Mucosa of gallbladder (tissue), 1 donor: ENCODE measurements at places on chromosomes 12 and 14. TPM values are rescaled to one million over a fixed set of nuclear protein-coding genes. Genes with fewer than 3 reads are reported as not detected.

DNA sequence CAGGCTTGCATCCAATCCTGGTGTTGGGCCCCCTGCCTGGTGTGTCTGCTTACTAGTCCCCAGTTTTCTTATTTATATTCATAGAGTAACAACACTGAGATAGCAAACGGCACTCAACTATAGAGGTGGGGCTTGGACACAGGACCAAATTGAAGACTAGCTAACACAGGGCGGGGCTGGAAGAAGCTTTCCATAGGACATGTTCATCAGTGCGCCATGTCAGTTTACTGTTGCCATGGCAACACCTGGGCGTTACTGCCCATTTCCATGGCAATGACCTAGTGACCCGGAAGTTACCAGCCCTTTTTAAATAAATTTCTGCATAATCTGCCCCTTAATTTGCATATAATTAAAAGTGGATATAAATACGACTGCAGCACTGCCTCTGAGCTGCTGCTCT lies 275.5 kb upstream of the TMEM132C start:
- no peak for DNase-seq

- DNase-seq: peak; percentile 81
These were observed 12.4 kb downstream of the FAM181A start for GRCh38 chr14:93939304-93940229.

GRCh38 chr12:111904446-111904975 lies 62.5 kb downstream of the MAPKAPK5 start:
- DNase-seq: no peak

DNA sequence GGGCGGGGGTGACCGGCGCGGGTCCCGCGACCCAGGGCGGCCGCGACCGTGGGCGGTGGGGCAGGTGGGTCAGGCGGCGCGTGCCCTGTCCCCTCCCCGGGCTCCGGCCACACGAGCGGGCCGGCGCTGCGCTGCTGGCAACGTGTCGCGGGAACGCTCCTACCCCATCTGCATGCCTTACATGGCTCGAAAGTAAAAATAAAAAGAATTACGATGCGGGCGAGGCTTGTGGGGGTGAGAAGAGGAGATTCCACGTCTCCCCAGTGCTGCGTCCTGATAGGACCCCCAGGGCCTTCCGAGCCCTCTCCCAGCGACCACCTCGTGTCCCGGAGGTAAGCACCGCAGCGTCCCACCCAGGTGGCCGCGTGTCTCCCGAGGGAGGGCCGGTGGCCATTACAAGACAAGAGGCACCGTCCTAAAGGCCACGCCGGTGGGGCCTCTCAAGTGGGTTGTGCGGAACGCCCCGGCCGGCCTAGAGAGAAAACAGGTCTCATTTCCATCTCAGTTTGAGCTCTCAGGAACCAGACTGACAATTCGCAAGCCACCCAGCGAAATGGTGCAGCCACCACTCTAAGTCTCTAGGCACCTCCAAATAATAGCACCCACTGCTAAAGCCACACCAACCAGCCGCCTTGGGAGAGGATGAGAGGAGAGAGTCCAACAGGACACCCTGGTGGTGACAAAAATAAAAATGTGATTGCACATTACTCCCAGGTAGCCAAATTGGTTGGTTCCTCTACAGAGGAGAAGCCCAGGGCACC lies 612 bp upstream of the FOXN3 start:
- peak; percentile 38 for DNase-seq

DNA sequence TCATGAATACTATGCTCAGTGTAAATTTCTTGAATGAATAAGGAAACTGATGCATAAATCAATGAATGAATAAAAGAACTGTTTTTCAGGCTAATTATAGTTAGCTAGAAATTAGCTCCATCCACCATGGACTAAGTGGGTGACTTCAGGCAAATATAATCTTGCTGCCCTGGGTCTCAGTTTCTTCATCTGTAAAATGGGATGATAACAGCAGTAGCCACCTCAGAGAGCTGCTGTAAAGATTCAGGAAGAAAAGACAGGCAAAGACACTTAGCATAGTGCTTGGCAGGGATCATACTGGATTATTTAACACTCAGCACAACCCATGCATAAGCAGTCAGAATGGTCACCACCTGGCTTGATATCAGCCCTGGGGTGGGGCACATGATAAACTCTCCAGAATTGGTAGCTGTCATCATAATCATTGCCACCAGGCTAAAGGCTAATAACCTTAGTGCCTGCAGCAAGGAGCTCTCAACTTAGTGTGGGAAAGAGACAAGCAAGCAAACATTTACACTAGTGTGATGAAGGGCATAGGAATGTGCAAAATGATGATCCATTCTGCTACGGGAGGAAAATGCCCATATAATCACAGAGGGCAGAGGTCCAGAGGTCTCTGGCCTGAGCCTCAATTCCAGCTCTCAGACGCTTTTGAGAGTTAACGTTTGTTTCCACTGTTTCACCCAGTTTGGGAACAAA lies 234.7 kb upstream of the TBX3 start:
- DNase-seq: no peak

Gene RTRAF
- 131 TPM for total RNA-seq

DNA sequence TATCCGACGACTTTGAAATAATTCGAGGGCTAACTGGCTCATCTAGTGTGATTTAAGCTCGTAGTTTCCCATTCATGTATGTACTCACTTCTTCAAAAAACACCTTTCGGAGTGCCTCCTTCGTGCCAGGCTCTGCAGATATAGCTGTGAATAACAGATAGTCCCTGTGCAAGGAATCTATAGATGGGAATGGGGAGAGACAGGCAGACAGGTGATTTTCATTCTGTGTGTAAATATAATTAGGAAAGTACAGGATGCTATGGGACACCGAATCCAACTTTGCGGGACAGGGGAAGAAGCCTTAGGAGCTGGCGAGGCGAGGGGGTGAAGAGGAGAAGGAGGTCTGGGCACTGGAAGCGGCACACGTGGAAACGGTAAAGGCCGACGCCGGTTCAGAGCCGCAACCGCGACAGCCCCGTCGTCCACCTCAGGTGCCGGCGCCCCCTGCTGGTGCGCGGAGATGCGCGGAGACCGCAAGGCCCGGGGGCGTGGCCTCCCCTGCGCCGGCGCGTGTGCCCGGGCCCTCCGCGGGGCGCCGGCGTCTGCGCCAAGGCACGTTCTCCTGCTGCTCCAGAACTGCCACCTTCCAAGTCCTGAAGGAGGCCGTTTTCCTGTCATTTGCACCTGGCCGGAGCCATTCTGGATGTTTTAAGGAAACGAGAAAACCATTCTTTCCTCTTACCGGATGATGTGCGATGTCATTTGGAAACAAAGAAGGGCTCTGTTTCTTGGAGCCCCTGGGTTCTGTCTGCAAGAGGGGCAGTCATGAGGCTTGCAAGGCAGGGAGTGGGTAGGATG lies 18.0 kb upstream of the CACNA1C start:
- peak; percentile 87 for DNase-seq

DNA sequence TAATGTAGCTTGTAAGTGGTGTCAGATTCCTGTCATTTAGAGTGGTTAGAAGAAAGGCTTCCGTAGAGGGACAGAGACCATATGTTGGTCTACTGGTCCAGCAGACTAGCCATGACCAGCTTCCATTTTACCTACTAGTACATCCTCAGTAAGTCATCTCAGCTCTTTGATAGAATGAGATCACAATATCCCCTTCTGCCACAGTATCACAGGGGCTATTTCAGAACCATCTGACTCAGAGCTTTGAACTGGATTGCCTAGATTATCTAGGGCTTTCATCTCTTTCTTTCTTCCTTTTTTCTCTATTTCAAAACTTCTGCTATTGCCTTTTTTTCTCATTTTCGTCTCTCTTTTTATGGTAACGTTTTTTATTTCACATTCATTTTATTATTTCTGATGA lies 4.7 kb downstream of the ZDHHC17 start:
- DNase-seq: no peak

Gene SPRYD3
- total RNA-seq: 68.4 TPM

DNA sequence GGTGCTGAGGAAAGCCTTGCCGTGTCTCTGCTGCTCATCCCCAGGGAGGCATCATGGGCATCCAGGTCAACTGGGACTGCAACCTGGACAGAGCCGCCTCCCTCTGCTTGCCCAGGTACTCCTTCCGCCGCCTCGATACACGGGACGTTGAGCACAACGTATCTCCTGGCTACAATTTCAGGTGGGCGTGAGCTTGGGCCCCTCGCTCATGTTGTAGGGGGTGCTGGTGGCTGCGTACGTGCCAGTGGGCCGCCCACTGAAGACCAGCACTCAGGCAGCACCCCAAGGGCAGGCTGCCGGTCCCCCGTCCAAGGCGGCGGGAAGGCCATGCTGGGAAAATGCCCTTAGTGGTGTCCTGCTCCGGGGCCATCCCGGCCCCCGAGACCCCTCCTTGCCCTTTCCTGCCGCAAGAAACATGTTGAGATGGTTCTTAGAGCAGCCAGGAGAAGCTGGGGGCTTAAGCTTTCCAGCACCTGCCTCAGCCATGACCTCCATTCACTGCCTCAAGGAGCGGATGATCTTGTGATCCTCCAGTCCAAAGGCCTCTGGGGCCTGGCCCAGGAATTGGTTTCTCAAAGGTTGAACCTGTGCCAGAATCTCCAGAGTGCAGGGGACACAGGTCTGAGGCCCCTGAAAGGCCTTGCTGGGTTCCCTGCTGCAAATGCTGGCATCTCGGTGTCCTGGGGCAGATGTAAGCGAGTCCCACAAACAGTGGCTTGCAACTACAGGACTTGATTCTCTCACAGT lies 19.2 kb downstream of the P2RX4 start:
- no peak for DNase-seq

- no peak for DNase-seq
These were observed 1.6 kb downstream of the LRRC74A start for GRCh38 chr14:76827696-76828296.

Gene NGB
- not detected for total RNA-seq

GRCh38 chr14:61160798-61161197 lies 120.3 kb downstream of the TMEM30B start:
- no peak for DNase-seq

Gene NUAK1
- 11.4 TPM for total RNA-seq

DNA sequence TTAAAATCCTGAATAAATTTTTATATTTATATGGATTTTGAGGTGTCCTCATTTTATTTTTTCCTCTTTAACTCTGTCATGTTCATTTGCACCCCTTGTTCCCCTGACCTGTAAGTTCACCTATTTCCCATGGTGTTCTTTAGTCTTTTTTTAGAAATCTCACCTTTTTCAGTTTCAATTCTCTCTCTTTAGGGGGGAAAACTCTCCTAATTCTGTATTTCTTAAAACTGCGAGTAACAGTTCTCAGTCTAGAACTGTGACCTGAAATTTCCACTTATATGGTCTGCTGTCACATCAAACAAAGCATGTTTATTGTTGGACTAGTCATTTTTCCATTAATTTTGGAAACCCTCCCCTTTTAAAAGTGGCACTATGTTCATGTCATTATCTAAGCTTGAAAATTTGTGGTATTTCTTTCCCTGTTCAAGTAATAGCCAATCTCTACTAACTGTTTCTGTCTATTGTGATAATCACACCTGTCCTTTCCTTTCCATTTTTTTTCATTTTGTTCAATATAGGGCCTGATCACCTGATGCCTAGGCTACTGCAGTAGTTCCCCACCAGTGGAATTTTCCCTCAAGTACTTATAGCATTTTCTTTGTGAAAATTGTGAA lies 14.0 kb upstream of the FBXO33 start:
- no peak for DNase-seq

Gene LTBR
- total RNA-seq: 180 TPM

Gene BEGAIN
- total RNA-seq: 4.5 TPM

GRCh38 chr12:98185606-98186005 lies 329.8 kb upstream of the TMPO start:
- no peak for DNase-seq

Gene ADCY4
- 29.0 TPM for total RNA-seq

Gene SMCO3
- total RNA-seq: 0.46 TPM

DNA sequence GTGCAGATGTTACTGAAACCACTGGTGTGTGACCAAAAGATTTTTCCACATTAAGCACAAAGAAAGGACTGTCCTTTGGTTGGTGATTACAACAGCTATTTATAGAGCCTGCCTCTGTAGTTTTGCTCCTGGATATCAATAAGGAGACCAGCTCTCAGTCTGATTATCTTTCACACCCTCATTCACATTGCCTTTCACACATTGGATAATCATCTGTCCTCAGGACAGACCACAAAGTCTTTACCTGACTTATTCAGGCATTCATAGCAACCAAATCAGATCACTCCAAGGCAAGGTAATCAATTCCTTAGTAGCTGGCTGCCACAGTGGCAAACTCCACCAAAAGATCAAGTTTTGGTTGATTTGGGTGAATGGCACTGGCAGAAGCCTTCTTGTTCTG lies 59.6 kb upstream of the CPSF6 start:
- no peak for DNase-seq

Gene IL22
- total RNA-seq: not detected

Gene ACSS3
- total RNA-seq: 24.4 TPM

DNA sequence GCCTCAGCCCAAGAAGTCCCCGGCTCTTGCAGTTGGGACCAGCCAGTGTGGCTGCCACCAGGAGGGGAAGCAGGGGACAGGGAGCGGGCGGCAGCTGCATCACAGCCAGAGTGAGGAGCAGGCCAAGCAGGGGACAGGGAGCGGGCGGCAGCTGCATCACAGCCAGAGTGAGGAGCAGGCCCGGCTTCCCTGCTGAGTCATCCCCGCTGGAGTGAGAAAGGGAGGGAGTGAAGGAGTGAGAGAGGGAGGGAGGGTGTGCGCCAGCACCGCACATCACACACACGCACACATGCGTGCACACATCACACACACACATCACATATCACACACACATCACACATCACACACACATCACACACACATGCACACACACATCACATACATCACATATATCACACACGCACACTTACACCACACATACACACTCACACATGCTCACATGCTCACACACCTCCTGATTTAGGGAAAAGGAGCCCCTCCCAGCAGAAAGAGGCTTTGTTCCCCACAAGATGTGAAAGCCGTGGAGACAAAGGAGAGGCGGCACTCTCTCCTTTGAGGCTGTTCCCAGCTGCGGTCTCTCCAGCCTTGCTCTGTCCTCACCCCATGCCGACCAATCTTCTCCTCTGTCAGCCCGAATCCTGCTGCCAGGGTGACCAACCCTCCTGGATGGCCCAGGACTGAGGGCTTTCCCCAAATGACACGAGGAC lies 16.7 kb upstream of the ZDHHC22 start:
- DNase-seq: no peak

- DNase-seq: no peak
These were observed 84.1 kb downstream of the ITPR2 start for GRCh38 chr12:26748741-26749431.

DNA sequence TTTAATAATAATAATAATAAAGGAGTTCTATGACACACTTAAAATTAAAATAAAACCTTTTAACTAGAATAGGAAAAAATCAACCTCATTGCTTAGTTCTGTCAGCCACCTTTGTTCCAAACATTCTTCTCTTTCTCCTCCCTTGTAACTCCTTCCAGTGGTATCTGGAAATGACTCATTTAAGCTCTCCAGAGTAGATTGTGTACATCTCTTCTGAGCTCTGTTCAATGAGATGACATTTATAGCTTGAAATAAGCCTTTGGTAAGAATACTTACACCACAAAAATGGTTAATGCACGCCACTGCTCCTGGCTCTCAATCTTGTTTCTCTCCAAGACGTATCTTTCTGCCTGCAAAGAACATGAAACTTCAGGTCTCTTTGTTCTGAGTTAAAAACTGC lies 70.3 kb downstream of the STAB2 start:
- no peak for DNase-seq

Gene TMEM116
- 18.3 TPM for total RNA-seq
